ENCODE measurements at places on chromosomes 4 and X. TPM values are rescaled to one million over a fixed set of nuclear protein-coding genes. Genes with fewer than 3 reads are reported as not detected.
A peak's percentile ranks its signal among the peaks of the same experiment; 100 is the strongest.

The FRG2 gene
- total RNA-seq: not detected

DNA sequence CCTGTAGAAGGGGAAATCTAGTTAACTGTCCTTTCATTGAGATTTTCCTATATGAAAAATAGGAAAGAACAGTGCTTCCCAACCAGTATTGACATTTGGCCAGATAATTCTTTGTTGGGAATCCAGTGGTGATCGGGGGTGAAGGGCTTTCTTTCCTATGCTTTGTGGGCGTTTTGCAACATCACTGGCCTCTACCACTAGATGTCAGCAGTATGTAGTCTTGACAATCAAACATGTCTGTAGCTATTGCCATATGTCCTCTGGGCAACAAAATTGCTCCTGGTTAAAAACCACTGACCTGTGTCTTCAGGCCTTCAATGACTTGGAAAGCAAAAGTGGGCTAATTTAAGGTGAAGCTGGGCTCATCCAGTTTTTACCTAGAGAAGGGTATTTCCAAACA lies 658.5 kb downstream of the DACH2 start:
- no peaks in the 10 kb centered on the region for H3K4me1 ChIP-seq
- H3K4me3 ChIP-seq: no peak overlapping the region
- no peaks in the 10 kb centered on the region for H3K36me3 ChIP-seq
- H3K27ac ChIP-seq: no peak overlapping the region
- H3K27me3 ChIP-seq: no peaks in the 10 kb centered on the region
- no peak for DNase-seq

DNA sequence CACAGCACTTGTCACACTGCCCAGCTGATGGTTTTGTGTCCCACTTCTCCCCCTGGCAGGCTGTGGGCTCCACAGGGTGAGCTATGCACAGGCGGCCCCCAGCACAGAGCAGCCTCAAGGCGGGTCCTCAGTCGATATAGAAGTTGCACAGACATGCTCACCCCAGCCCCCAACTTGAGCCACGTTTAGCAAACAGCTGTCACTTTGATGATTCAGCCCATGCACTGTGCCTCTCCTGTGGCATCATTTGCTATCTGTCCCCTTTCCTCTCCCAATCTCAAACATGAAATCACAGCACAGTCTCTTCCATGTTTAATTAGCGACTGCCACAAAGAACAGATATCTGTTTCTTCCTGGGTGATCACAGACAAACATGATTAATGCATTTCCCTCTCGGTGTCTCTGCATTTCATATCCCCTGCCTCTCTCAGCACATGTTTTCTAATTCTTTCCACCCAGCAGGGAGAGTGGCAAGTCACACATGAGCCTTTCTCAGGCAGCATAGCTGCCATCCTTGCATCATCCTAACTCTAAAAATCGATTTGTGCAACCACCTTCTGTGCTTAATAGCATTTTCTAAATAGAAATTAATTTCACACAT lies 204.9 kb downstream of the EVC2 start:
- H3K36me3 ChIP-seq: no peaks in the 10 kb centered on the region
- DNase-seq: no peak
- H3K4me1 ChIP-seq: no peaks in the 10 kb centered on the region
- H3K27ac ChIP-seq: no peak overlapping the region
- no peaks in the 10 kb centered on the region for H3K27me3 ChIP-seq

GRCh38 chr4:89129080-89129640 lies 17.8 kb downstream of the TIGD2 start:
- no peak for DNase-seq
- no peak overlapping the region for H3K27ac ChIP-seq
- H3K36me3 ChIP-seq: no peaks in the 10 kb centered on the region
- H3K27me3 ChIP-seq: no peaks in the 10 kb centered on the region
- no peaks in the 10 kb centered on the region for H3K4me1 ChIP-seq

DNA sequence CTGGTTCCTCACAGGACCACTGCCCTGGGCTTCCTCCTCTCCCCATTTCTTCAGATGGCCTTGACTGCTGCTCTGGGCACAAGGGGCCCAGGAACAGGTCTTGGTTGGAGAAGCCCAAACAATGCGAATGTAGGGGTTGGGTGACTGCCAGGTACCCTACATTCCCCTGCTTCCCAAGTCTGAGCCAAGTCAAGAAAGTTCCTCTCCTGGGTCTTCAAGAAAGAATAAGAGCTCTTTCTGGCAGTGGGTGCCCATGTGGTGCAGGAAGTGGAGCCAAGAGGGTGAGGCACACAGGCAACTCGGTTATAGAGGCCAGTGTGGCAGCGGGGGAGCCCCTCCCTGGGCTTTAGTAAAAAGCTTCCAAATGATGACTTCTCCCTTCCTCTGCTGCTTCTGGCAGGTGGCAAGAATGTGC lies 2.7 kb downstream of the SLC34A2 start:
- H3K4me1 ChIP-seq: no peaks in the 10 kb centered on the region
- no peak overlapping the region for H3K27ac ChIP-seq
- peaks cover 17% of the 10 kb centered on the region for H3K27me3 ChIP-seq
- no peaks in the 10 kb centered on the region for H3K36me3 ChIP-seq
- no peak for DNase-seq
- no peak overlapping the region for H3K4me3 ChIP-seq

DNA sequence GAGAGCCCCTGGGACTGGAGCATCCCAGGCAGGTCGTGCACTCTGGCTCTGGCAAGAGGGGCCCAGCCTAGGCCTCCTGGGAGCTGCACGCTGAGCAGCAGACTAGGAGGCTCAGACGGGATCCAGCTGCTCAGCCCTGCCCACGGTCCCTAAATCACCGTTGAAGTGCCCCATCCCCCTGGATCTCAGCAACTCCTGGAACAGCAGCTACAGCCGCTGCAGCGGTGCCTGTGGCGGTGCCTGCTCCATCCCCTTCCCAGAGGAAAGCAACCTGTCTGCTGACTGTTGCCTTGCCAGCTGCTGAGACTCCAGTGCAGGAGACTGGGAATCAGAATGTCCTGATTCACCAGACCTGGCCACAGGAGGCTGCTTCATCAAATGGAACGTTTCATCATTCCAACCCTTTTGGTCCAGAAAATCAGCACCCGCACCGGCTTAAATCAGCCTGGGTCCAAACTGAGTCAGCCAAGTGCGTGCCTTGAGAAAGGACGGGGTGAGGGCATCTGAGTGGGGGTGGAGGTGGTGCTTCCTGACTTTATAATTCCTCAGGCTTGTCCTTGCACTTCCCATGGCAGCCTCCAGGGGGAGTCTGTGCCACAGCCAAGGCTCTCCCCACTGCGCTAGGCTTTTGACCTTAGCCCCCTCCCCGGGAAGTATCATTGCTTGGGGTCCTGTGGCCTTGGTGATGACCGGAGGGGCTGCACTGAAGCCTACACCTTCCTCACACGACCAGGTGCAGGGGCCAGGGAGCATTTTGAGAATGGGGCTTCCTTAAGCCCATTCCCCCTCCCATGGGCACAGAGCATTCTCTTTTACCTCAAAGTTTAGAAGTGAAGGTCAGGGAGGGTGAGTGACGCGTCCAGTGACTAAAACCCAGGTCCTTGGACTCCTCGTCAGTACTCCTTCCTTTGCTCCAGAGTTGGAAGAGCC lies 6.5 kb downstream of the ZNF185 start:
- DNase-seq: peak; percentile 27
- peaks cover 6% of the 10 kb centered on the region for H3K4me1 ChIP-seq

DNA sequence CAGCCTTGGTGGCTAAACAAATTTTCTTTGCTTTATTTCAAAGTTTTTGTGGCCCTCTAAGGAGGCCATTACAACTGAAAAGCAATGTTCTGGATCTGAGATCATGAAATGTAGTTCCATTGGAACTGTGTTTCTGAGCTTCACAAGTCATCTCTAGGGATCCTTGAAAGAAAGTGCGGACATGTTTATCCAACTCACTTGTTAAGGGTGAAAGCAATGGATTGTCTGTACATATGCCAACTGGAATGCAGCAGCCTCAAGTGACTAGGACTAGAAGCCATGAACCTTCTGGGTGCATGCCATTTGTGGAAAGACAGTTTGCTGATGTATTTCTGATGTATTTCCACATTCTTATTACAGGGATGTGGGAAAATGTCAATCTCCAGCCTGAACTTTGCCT lies 36.7 kb upstream of the KLHL13 start:
- no peak overlapping the region for H3K4me3 ChIP-seq
- no peak overlapping the region for H3K27ac ChIP-seq
- no peak for DNase-seq
- H3K27me3 ChIP-seq: no peaks in the 10 kb centered on the region

DNA sequence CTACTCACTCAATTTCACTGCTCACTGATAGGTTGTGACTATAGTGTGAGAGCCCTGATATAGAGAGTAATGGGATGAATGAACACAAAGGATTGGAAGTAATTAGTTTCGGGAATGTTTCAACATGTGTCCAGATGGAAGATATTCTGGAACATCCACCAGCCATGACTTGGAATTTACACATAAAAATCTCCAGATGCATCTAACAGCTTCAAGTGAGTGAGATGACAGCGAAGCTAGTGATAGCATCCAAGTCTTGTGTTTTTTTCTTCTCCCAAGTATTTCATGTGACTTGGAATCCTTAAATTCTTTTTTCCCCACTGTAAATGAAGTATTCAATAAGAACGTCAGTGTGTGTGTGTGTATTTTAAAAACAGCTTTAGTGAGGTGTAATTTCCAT lies 82.1 kb downstream of the CLDN34 start:
- no peaks in the 10 kb centered on the region for H3K36me3 ChIP-seq
- H3K4me3 ChIP-seq: no peak overlapping the region
- no peaks in the 10 kb centered on the region for H3K27me3 ChIP-seq
- DNase-seq: no peak
- H3K4me1 ChIP-seq: no peaks in the 10 kb centered on the region
- no peak overlapping the region for H3K27ac ChIP-seq

- no peaks in the 10 kb centered on the region for H3K27me3 ChIP-seq
- H3K36me3 ChIP-seq: no peaks in the 10 kb centered on the region
- H3K4me3 ChIP-seq: no peak overlapping the region
Observed at GRCh38 chr4:384311-385010, 46.8 kb downstream of the ZNF141 start.

DNA sequence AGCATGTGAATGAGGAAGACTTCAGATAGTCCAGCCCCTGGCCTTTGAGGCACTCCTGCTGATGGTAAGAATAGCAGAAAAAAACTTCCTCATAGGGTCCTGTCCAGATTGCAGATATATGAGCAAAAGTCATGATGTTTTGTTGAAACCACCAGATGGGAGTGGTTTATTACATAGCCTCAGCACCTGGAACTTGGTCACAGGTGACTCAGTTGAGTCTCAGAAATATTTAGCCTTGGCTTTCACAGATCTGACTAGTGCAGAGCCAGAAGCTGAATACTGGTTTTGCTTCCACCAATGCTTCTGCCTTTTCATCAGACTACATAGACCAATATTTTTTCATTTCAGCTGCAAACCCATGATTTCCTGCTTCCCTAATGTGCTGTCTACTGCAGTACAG lies 994.9 kb upstream of the SLIT2 start:
- H3K27ac ChIP-seq: no peak overlapping the region
- H3K27me3 ChIP-seq: no peaks in the 10 kb centered on the region
- no peaks in the 10 kb centered on the region for H3K4me1 ChIP-seq
- DNase-seq: no peak
- H3K4me3 ChIP-seq: no peak overlapping the region
- H3K36me3 ChIP-seq: no peaks in the 10 kb centered on the region

- no peak overlapping the region for H3K4me3 ChIP-seq
- no peaks in the 10 kb centered on the region for H3K27me3 ChIP-seq
- H3K36me3 ChIP-seq: no peaks in the 10 kb centered on the region
- H3K27ac ChIP-seq: no peak overlapping the region
- no peaks in the 10 kb centered on the region for H3K4me1 ChIP-seq
Observed at GRCh38 chr4:64889906-64890610, 480.8 kb upstream of the TECRL start.
